ENCODE measurements at places on chromosomes 3 and 15.
A peak's percentile ranks its signal among the peaks of the same experiment; 100 is the strongest.

GRCh38 chr3:56836276-56837163, 34.8 kb upstream of the ARHGEF3 start:
- DNase-seq, result no peak

DNA sequence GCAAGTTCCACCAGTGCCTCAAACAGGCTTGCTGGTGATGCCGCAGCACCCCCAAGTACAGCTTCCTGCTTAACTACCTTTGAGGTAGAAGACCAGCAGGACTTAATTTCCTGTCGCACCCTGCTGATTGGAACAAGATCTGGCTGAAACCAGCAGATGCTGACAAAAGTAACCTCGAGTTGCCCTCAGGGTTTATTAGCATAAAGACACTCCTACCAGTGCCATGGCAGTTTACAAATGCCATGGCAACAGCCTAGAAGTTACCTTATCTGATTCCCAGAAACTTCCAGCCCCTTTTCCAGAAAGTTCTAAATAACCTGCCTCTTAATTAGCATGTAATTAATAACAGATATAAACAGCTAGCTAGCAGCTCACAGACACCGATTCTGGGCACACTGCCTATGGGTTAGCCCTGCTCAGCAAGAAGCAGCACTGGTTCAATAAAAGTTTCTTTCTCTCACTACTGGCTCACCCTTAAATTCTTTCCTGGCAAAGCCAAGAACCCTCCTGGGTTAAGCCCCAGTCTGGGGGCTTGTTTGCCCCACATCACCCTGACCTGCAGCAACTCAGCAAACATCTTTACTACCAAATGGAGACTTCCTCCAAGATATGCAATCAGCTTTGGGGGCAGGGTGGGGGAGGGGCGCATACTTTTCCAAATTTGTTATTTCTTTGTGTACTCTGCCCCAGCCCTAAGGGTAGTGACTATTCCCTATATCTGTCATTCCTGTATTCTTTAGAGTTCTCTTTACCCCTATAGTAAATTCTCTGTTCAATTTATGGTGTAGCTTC, 54.2 kb downstream of the MAP4 start:
- DNase-seq, result peak; percentile 53

GRCh38 chr3:113283306-113283705, 71.9 kb downstream of the BOC start:
- no peak for DNase-seq

DNA sequence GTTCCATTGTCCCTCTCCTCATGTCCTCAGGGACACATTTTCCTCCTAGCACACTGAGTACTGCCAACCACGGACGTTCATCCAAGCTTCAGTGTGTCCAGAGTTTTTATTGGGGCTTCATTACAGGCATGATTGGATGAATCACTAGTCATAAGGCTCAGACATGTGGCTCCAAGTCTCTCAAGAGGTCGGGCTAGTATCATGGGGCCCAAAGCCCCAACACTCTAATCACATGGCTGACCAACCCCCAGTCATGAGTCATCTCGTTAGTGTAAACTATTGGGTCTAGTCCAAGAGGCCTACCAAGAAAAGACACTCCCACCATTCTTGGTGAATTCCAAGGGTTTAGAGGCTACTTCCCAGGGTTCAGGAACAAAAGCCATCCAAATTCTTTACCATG, 4.4 kb downstream of the TERC start:
- DNase-seq, result no peak

DNA sequence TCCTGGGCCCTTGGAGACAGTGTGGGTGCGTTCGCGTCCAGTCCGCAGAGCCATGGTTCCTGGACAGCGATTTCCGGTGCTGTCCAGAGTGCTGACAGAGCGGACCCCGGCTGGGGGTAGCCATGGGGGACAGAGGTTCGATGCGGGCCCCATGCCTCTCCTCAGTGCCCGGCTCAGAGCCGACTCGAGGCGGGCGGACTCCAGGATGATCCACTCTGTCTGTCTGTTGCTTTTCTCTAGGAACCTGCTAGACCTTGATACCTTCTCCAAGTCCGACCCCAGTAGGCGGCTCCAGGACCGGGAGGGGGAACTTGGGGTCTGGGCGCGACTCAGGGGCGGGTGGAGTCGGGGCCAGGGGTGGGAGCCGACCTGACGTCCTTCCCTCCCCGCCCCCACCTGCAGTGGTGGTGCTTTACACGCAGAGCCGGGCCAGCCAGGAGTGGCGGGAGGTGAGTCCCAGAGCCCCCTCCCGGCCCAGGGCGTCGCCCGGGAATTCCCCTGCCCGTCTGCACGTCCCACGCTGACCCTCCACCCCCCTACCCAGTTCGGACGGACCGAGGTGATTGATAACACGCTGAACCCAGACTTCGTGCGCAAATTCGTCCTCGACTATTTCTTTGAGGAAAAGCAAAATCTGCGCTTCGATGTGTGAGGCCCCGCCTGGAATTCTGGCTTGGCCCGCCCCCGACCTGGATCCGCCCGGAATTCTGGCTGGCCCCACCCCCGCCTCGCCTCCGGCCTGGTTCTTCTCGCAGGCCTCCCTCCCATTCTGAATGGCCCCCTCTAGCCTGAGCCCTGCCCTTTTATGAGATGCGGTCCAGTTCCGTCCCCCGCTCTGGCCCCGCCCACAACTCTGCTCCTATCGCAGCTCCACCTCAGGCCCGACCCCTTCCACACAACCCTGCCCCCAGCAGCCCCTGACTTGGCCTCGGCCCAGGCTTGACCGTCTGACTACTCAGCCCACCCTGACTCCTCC, 1.0 kb downstream of the CPNE9 start:
- peak; percentile 61 for DNase-seq

DNA sequence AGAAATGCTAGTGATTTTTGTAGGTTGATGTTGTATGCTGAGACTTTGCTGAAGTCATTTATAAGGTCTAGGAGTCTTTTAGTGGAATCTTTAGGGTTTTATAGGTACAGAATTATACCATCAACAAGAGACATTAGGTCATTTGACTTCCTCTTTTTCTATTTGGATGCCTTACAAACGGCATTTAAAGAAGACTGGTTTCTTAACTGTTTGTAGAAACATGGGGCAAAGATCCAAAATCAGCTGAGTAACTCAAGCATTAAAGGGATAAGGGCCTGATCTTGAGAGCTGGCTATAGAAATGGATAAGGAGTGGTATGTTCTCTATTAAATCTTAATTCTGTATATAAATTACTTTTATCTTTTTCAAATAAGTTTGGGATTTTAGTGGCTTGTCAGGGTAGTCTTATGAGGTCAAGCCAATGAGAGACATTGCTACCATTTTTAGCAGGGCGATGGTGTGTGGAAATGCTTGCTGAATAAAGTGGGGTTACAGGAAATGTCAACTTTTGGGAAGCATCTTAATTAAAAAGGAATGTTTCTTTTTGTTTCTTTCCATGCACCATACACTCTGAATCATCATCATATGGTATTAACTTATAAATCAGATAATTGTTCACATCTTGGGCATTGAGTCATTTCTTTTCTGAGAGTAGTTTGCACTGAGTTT, 197.7 kb upstream of the GBE1 start:
- peak; percentile 37 for DNase-seq

GRCh38 chr15:45199136-45199810, 11.5 kb upstream of the SHF start:
- peak; percentile 56 for DNase-seq

- no peak for DNase-seq
These were observed 935.2 kb downstream of the TBL1XR1 start for GRCh38 chr3:176262071-176262470.

DNA sequence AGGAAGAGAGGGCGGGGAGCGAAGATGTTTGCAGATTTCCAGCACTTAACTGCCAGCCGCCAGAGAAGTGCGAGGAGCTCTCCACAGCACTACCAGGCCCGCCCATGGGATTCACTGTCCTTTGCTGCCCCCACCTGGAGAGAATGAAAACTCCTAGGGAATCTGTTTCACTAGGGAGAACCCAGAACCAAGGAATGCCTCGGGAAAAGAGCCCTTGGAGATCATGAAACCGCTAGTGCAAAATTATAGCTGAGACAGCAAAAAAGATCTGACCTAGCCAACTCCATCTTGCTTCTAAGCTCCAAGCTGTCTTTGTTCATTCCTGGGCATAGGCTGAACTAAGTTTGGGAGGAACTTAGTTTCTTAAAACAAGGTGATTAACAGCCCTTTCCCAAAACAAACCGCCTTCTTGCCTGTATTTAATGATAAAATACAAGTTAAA, 82.6 kb upstream of the GCNT3 start:
- DNase-seq, result peak; percentile 87

DNA sequence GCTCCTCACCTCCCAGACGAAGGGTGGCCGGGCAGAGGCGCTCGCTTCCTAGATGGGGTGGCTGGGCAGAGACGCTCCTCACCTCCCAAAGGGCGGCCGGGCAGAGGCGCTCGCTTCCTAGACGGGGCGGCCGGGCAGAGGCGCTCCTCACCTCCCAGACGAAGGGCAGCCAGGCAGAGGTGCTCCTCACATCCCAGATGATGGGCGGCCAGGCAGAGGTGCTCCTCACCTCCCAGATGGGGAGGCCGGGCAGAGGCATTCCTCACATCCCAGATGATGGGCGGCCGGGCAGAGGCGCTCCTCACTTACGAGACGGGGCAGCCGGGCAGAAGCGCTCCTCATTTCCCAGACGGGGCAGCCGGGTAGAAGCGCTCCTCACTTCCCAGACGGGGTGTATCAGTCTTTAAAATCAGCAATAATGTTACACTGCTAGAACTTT, 19.4 kb upstream of the CCNL1 start:
- no peak for DNase-seq

DNA sequence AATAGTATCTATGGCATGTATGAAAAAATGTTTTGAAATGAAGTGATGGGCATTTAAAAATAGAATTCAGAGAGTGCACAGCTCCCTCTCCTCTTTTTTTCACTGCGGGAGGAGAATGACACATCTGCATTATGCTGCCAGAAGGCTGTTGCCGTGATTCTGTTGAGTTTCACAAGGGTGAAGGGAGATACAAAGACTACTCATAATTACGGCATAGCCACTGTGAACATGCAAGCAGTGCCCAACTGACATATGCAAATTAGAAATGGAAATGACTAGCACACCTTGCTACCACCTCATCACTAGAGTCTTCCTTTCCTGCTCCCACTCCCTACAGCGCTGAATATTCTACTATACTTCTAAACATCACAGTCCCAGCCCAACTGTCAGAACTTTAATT, 20.1 kb downstream of the IFT57 start:
- DNase-seq, result no peak

All from hematopoietic multipotent progenitor cell treated with erythropoietin and hydrocortisone succinate and interleukin-3 and kit ligand, for 4 days (in vitro differentiated cells).